Airway epithelial cell (primary cell): ENCODE measurements at places on chromosomes 2 and 18. TPM values are rescaled to one million over a fixed set of nuclear protein-coding genes. Genes with fewer than 3 reads are reported as not detected.

Gene PNO1
- total RNA-seq: 19.8 and 20.3 TPM in 2 replicates

Gene SERPINB3
- total RNA-seq: 149 and 212 TPM in 2 replicates

Gene EN1
- not detected in 2 replicates for total RNA-seq

Gene LHCGR
- total RNA-seq: not detected in 2 replicates

Gene PLEKHH2
- 1.1 and 2.5 TPM in 2 replicates for total RNA-seq

Gene C2orf80
- not detected in 2 replicates for total RNA-seq

Gene MROH2A
- total RNA-seq: not detected in 2 replicates

Gene EVX2
- total RNA-seq: not detected in 2 replicates

Gene IFIH1
- 5.2 and 8.0 TPM in 2 replicates for total RNA-seq

Gene KIF1A
- not detected in 2 replicates for total RNA-seq
